Daoy (cell line): ENCODE measurements at places on chromosomes 3 and 15.
A peak's percentile ranks its signal among the peaks of the same experiment; 100 is the strongest.

GRCh38 chr3:125052624-125053303 lies 3.0 kb downstream of the HEG1 start:
- DNase-seq: peak; percentile 84

GRCh38 chr15:67946701-67947100 lies 106.9 kb upstream of the RNU6-1 start:
- DNase-seq: no peak

GRCh38 chr3:51245867-51246266 lies 139.2 kb upstream of the MANF start:
- no peak for DNase-seq

DNA sequence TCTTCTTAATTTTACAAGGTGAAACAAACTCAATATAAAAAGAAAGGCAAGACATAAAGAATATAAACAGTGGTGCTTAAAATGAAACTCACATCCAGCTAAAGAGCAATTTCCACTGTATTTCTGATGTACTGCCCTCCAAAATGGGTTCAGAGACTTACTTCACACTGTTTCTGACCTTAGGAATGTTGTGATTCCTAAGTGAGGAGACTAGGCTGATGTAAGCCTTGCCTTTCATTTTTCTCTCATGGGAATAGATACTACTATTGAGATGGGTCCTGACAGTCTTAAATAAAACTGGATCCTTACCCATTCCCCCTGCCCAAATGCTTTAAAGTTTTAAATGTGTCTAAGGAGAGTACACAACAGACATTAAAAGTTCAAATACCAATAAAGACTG lies 86.9 kb downstream of the CBLB start:
- DNase-seq: no peak

DNA sequence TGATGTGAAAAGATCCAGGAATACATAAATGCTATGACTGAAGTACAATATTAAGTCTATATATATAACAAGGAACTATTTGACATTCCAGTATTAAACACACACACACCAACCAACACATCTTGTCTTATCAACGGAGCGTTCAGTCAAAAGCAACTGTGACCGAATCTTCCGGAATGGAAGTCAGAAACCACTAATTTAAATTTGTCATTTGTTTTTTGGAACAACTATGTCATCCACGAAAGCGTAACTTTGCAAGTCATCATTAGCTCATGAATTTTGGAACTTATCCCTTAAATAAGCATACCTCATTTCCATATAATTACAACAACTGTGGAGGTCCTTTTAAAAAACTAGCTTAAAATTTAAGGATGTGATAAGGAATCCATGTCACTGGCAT lies 5.0 kb downstream of the ZNF385D start:
- DNase-seq: no peak

DNA sequence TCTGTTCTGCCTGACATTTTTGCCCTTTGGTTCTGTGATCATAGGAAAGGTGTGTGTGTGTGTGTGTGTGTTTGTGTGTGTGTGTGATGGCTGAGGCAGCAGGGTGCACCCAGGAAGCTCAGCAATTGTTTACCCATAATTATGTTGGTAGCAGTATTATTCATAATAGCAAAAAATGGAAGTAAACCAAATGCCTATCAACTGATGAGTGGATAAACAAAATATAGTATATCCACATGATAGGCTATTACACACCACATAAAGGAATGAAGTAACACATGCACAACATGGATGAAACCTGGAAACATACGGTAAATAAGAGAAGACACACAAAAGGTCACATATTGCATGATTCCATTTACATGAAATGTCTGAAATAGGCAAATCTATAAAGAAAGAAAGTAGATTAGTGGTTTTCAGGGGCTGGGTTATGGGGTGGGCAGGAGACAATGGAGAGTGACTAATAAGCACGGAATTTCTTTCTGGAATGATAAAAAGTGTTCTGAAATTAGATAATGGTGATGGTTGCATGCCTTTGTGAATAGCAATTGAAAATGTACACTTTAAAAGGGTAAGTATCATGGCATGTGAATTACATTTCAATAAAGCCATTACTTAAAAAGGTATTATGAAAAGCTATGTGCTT lies 167.2 kb downstream of the POLR2M start:
- peak; percentile 51 for DNase-seq

- no peak for DNase-seq
Observed at GRCh38 chr15:78540871-78541743, 863 bp downstream of the PSMA4 start.

DNA sequence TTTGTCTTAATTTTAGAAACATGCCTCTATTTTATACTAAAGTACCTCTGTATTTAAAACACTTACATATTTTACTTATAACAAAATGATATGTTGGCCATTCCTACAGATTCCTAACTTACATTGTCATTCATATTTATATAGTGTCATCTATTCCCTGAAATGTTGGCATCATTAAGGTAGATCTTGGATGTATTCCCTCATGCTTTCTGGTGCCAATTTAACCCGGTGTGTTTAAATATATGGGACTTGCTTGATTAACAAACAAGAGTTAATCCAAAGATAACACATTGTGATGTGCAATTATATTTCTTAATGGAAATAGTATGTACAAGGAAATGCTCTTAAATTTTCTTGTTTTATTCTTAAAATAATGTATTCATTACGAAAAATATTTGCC lies 352.3 kb downstream of the NAALADL2 start:
- no peak for DNase-seq

- no peak for DNase-seq
Observed at GRCh38 chr3:96537165-96537564, 277.2 kb upstream of the EPHA6 start.
